ENCODE measurements at places on chromosomes 5 and 9.

DNA sequence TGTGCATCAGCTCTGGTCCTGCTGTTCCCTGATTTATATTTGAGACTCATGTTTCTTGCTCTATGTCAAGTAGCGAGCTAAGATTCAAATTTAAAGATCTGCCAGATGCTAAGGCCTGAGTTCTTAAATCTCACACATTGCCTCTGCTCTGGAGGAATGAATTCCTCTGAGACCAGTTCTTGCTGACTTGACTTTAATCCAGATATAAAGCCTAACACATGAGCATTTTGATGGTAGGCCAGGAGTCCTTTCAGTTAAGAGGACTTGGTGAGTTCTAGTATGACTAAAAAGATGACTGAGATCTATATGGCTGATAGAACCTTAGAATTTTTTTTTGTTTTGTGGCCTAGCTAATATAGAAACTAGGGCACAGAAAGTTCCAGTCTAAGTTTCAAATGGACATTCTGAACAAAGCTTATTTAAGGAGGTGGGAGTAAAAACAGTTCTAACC lies 1.3 kb upstream of the INIP start:
- no peak for DNase-seq

- DNase-seq: no peak
These were observed 64.2 kb upstream of the RANBP3L start for GRCh38 chr5:36365896-36366295.

GRCh38 chr9:126592461-126592860 lies 21.3 kb upstream of the LMX1B start:
- no peak for DNase-seq

DNA sequence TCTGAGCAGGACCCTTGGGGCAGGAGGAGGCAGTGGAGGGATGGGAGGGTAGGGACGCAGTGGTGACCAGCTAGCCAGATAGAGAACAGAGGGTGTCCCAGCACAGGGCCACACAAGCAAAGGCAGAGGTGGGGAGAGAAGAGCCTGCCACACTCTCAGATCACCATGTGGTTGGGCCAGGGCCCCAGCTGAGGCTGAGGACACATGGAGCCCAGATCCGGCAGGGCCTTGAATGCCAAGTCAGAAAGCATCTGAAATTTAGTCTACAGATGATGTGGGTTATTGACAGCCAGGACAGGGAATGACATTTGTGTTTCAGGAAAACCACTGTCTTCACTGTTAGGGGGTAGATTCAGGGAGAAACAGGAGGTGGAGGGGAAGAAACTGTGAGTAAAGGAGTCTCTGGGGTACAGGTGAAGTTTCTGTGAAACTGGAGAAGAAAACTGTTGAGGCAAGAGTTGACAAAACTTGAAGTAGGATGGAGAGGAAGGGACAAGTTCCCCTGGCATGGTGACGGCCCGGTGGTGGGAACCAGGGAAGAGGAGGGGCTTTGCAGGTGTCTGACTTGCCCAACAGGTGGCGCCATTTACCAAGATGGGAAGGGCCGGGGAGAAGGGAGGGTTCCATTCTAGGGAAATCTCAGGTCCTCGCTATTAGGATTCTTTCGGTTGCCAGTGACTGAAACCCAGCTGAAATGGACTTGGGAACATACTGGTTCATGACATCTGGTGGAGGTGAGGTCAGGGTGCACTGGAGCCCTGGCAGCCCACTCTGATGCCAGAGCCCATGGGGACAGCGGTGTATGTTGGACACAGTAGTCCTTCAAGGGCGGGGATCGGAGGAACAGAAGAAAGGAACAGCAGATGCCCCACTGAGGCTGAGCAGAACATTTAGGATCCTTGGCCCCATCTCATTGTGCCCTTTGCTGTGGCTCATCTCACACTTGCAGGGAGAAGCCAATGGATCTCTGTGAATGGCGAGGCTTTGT lies 100.1 kb downstream of the KCNIP1 start:
- DNase-seq: peak; percentile 22

All from HCT116 (cell line).